ENCODE measurements at places on chromosomes 2 and 18.
A peak's percentile ranks its signal among the peaks of the same experiment; 100 is the strongest.

GRCh38 chr2:127428815-127429109, 10.5 kb downstream of the PROC start:
- DNase-seq = no peak
- no peak overlapping the region for H3K27ac ChIP-seq
- H3K27me3 ChIP-seq = no peaks in the 10 kb centered on the region
- peaks cover 2% of the 10 kb centered on the region for H3K4me1 ChIP-seq
- H3K4me3 ChIP-seq = no peak overlapping the region

DNA sequence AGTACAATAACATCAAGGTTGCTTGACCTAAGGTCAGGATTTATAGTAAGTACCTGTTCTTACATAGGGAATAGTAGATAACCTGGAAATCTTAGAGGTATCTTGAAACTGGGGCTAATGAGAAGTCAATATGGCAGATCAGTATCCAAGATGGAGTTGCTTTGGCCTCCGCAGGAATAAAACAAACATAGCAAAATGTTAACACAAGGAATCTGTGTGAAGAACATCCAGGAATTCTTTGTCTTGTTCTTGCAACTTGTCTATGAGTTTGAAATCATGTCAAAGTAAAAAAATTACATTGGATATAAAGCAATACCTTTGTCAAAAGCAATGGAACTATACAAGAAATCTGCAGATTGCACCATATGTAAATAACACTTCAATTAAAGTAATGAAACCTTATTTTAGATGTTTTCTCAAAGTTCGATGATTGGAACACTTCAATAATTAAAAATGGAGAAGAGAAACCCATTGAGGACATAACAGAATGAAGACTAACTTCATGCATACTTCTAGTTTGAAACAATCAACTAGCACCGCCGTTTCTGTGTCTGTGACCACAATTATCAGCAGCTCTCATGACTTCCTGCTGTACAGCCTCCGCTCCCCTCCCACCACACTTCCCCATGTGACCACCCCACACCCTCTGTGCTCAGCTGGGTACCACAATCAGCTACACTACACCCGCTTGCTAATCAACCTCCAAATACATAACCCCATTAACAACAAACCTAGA, 27.6 kb downstream of the C2orf76 start:
- no peak overlapping the region for H3K27ac ChIP-seq
- H3K4me3 ChIP-seq = no peak overlapping the region
- DNase-seq = no peak
- no peaks in the 10 kb centered on the region for H3K36me3 ChIP-seq

GRCh38 chr2:174780191-174780840, 16.0 kb upstream of the CHRNA1 start:
- no peaks in the 10 kb centered on the region for H3K4me1 ChIP-seq
- H3K27ac ChIP-seq = no peak overlapping the region
- H3K36me3 ChIP-seq = no peaks in the 10 kb centered on the region
- no peak for DNase-seq
- H3K27me3 ChIP-seq = no peaks in the 10 kb centered on the region
- no peak overlapping the region for H3K4me3 ChIP-seq

GRCh38 chr2:70509565-70509964, 44.1 kb downstream of the TGFA start:
- DNase-seq = no peak
- H3K4me3 ChIP-seq = no peak overlapping the region
- no peaks in the 10 kb centered on the region for H3K27me3 ChIP-seq
- H3K27ac ChIP-seq = no peak overlapping the region
- H3K36me3 ChIP-seq = no peaks in the 10 kb centered on the region

GRCh38 chr2:112304298-112304941, 29.0 kb downstream of the ZC3H6 start:
- DNase-seq = no peak
- no peak overlapping the region for H3K27ac ChIP-seq
- no peak overlapping the region for H3K4me3 ChIP-seq

GRCh38 chr2:200376513-200377354, 70.2 kb downstream of the SPATS2L start:
- H3K27me3 ChIP-seq = no peaks in the 10 kb centered on the region
- no peaks in the 10 kb centered on the region for H3K36me3 ChIP-seq
- no peak overlapping the region for H3K4me3 ChIP-seq
- peaks cover 38% of the 10 kb centered on the region for H3K4me1 ChIP-seq
- H3K27ac ChIP-seq = no peak overlapping the region

DNA sequence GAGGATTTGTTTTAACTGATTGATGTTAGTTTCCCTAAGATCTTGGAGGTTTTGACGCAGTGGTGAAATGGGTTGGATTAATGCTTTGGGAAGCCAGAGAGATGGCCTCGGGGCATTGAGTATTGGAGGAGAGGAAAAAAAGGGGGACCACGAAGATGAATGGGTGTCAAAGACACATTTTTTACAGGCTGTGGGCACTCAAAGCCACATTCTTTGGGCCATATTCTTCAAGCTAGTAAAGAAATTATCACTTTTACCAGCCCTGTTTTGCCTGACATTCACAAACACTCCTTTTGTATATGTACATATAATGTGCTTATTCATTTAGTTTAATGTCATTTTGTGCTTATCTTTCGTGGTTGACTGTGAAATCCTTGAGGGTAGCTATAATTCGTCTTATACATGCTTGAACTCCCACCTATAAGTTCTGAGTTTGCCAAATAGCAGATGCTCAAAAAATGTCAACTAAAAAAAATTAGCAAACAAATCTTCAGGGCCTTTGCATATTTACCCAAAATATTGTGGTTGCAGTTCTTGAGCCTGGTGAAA, 146.3 kb downstream of the ARL6IP6 start:
- no peak overlapping the region for H3K27ac ChIP-seq
- no peak overlapping the region for H3K4me3 ChIP-seq
- H3K27me3 ChIP-seq = no peaks in the 10 kb centered on the region
- DNase-seq = no peak
- H3K36me3 ChIP-seq = no peaks in the 10 kb centered on the region

- H3K27ac ChIP-seq = no peak overlapping the region
- H3K4me3 ChIP-seq = no peak overlapping the region
- no peaks in the 10 kb centered on the region for H3K27me3 ChIP-seq
- DNase-seq = no peak
- no peaks in the 10 kb centered on the region for H3K4me1 ChIP-seq
Observed at GRCh38 chr2:66862885-66863650, 428.1 kb downstream of the MEIS1 start.

- H3K36me3 ChIP-seq = no peaks in the 10 kb centered on the region
- DNase-seq = no peak
- H3K27me3 ChIP-seq = no peaks in the 10 kb centered on the region
- no peak overlapping the region for H3K27ac ChIP-seq
- H3K4me3 ChIP-seq = no peak overlapping the region
Observed at GRCh38 chr2:240465268-240465764, 29.9 kb downstream of the GPC1 start.

GRCh38 chr2:162490052-162490717, 146.3 kb downstream of the GCA start:
- no peaks in the 10 kb centered on the region for H3K27me3 ChIP-seq
- no peaks in the 10 kb centered on the region for H3K36me3 ChIP-seq
- no peak overlapping the region for H3K27ac ChIP-seq
- H3K4me1 ChIP-seq = no peaks in the 10 kb centered on the region
- no peak for DNase-seq
- H3K4me3 ChIP-seq = no peak overlapping the region

- DNase-seq = no peak
- H3K36me3 ChIP-seq = no peaks in the 10 kb centered on the region
- H3K4me3 ChIP-seq = no peak overlapping the region
- H3K27me3 ChIP-seq = no peaks in the 10 kb centered on the region
- no peaks in the 10 kb centered on the region for H3K4me1 ChIP-seq
Observed at GRCh38 chr2:173050684-173051083, 25.0 kb upstream of the MAP3K20 start.

GRCh38 chr2:171244970-171245782, 84.5 kb upstream of the TLK1 start:
- DNase-seq = peak; percentile 46
- no peaks in the 10 kb centered on the region for H3K36me3 ChIP-seq
- no peaks in the 10 kb centered on the region for H3K27me3 ChIP-seq

DNA sequence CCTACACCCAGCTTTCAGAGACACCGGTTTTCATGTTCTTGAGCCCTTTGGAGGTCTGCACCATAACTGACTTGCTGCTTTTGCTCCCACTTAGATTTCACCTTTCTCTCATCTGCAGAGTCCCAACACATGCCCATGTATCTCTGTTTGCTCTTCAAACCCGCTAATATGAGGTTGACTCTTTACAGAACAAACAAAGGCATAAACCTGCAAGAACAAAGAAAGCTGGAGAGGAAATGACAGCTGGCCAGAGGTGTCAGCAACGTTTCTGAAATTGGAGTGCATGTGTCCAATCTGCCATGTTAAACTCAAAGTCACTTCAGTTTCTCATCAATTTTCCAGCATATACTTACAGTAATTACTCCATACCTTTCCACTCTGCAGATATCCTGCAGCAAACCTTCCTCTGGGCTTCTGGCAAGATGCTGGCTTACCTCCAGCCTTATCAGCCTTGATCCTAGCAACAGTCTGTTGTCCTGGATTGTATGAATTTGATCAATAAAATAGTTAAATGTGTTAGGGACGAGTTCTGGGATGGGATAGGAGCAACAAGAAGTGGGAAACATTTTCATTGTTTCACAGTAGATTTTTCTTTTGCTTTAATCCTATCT, 157.4 kb downstream of the FHOD3 start:
- DNase-seq = no peak
- no peak overlapping the region for H3K4me3 ChIP-seq

GRCh38 chr2:59288771-59289170, 1047.6 kb upstream of the FANCL start:
- H3K27ac ChIP-seq = no peak overlapping the region
- H3K4me1 ChIP-seq = no peaks in the 10 kb centered on the region
- no peak for DNase-seq
- no peaks in the 10 kb centered on the region for H3K27me3 ChIP-seq

DNA sequence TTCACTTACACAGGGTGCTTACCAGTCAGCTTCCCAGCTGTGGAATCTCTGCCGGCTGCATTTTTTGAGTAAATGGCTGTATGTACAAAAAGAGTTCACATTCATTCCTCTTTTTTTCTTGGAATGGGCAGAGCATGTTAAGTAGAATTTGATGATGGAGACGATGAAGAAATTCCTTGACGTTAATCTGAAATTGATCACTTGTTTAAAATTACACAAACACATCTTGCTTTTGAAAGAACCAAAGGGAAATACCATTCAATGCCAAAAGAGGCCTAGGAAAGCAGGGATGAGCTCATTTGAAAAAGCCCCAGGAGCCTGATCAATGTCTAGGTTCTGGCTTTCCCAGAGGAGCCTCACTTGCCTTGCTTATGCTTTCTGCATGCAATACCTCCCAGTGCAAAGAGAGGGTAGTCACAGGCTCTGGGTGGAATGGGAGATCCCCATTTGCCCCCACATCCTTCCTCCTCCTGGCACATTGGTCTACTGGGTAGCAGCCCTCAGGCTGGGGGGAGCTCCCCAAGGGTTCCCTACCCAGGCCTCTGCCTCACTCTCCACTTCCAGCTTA, 12.3 kb upstream of the SMAD7 start:
- H3K27ac ChIP-seq = no peak overlapping the region
- H3K36me3 ChIP-seq = no peaks in the 10 kb centered on the region
- H3K27me3 ChIP-seq = no peaks in the 10 kb centered on the region
- H3K4me1 ChIP-seq = no peaks in the 10 kb centered on the region
- no peak overlapping the region for H3K4me3 ChIP-seq

- H3K36me3 ChIP-seq = no peaks in the 10 kb centered on the region
- H3K4me3 ChIP-seq = no peak overlapping the region
- H3K4me1 ChIP-seq = no peaks in the 10 kb centered on the region
- no peak for DNase-seq
- H3K27me3 ChIP-seq = no peaks in the 10 kb centered on the region
Observed at GRCh38 chr2:42050010-42050702, 2.3 kb downstream of the PKDCC start.

- DNase-seq = no peak
- no peak overlapping the region for H3K27ac ChIP-seq
- no peaks in the 10 kb centered on the region for H3K4me1 ChIP-seq
- H3K36me3 ChIP-seq = no peaks in the 10 kb centered on the region
- H3K4me3 ChIP-seq = no peak overlapping the region
Observed at GRCh38 chr2:208643145-208643544, 236.6 kb downstream of the PTH2R start.

DNA sequence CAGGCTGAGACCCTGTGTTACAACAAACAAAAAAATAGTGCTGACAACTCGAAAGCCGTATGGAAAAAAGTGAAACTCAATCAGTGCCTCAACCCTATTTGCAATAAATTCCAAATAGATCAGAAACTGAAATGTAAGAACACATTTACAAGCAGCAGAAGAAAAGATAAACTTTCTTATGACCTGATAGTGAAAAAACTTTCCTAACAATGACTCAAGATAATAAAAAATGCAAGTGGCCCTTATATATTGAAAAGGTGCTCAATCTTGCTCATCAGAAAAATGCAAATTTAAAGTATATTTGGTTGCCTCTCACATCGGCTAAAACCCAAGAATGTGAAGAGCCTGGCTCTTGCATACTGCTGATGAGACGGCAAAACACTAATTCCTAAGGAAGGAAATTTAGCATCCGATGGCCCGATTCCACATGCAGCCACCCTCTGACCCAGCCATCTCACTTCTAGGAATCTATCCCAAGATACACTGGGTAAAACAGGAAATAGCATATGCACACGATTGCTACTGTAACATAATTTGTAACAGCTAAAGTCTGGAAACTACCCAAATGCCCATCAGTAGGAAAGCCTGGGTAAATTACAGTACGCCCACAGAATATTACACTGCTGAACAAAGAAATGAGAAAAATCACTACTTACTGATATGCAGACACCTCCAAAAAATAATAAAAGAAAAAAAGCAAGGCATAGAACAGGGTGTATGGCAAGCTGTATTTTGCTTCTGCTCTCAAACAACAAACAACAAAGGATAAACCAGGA, 56.8 kb downstream of the HDLBP start:
- H3K27ac ChIP-seq = no peak overlapping the region
- H3K4me1 ChIP-seq = peaks cover 23% of the 10 kb centered on the region
- no peaks in the 10 kb centered on the region for H3K27me3 ChIP-seq
- no peak overlapping the region for H3K4me3 ChIP-seq

GRCh38 chr18:77069931-77070330, 62.7 kb downstream of the MBP start:
- DNase-seq = no peak
- no peaks in the 10 kb centered on the region for H3K36me3 ChIP-seq
- no peaks in the 10 kb centered on the region for H3K27me3 ChIP-seq
- H3K27ac ChIP-seq = no peak overlapping the region
- no peak overlapping the region for H3K4me3 ChIP-seq

- no peaks in the 10 kb centered on the region for H3K36me3 ChIP-seq
- H3K27me3 ChIP-seq = no peaks in the 10 kb centered on the region
- H3K27ac ChIP-seq = no peak overlapping the region
- no peaks in the 10 kb centered on the region for H3K4me1 ChIP-seq
- no peak for DNase-seq
Observed at GRCh38 chr2:62550461-62550860, 44.5 kb upstream of the TMEM17 start.

- H3K4me3 ChIP-seq = no peak overlapping the region
- no peaks in the 10 kb centered on the region for H3K27me3 ChIP-seq
- no peak for DNase-seq
- no peaks in the 10 kb centered on the region for H3K4me1 ChIP-seq
Observed at GRCh38 chr2:123153041-123153440, 872.0 kb upstream of the CNTNAP5 start.

Measured in Karpas-422 (cell line).